Right lobe of liver (tissue), 6 donors: ENCODE measurements at places on chromosomes 1 and 21. TPM values are rescaled to one million over a fixed set of nuclear protein-coding genes. Genes with fewer than 3 reads are reported as not detected.

OR2T2 gene
- not detected for total RNA-seq

MRPL39 gene
- total RNA-seq: 19.8 TPM

C8B gene
- 573 TPM for total RNA-seq

FCRL6 gene
- total RNA-seq: not detected

CYP4Z1 gene
- not detected for total RNA-seq

KCNE2 gene
- total RNA-seq: not detected

SHISAL2A gene
- total RNA-seq: not detected

AADACL4 gene
- total RNA-seq: not detected

COL24A1 gene
- total RNA-seq: not detected

KRTAP13-2 gene
- total RNA-seq: not detected

ASTN1 gene
- total RNA-seq: 0.09 TPM

ADGRL4 gene
- total RNA-seq: 7.8 TPM

HFM1 gene
- total RNA-seq: 0.35 TPM

- no peak for DNase-seq
Observed at GRCh38 chr21:14075346-14076142, 135.2 kb downstream of the LIPI start.

GRCh38 chr1:175307160-175307559, 114.6 kb upstream of the KIAA0040 start:
- DNase-seq: no peak

DNA sequence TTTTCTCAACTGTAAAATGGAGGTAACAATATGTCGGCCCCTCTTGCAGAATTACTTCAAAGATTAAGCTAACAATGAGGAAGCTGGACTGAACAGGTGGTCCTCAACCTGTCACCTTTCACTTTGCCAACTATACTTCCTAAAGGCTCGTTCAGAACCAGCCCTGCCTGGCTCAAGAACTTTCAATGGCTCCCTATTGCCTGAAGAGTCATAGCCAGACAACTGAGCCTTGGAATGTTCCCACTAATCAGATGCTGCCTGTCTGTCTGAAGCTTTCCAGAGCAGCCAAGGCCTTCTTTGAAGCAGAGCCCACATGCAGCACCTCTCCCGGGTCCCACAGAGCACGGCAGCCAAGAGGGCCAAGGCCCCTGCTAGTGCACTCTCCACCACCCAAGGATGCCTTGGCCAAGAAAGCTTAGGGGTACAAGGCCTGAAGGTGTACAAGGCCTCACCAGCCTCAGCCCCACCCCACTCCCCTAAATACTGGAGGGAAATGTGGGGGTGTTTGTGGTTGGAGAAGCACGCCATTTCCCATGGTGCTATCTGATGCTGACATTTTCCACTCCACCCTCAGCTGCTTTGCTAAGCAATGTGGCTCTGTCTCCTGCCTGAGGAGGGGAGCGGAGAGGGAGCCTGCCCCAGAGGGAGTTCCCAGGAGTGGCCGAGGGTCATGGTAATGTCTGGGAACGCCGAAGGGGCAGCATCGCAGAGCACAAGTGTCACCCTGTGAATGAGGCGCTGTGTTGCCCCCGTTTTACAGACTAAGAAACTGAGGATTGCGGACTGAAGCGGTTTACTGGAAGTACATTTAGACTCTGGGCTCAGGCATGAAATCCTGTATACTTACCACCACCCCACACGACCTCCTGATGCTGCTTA, 8.2 kb upstream of the LAPTM5 start:
- no peak for DNase-seq

DNA sequence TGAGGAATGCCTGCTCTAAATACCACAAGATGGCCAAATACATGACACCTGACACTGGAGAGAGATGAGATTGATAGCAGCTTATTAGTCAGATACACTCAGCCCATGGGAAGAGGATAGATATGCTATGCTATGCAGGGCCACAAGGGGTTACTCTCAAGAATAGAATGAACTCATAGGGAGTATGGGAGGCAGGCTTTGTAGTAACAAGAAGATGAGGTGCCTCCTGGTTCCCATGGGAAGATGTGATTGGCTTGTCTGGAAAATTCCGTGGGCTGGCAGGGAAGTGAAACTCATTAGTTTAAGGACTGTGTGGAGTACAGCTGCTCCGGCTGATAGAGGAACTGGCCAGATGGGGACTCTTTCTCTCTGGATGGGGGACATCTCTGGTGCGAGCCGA, 16.5 kb downstream of the CCDC30 start:
- DNase-seq: no peak

DNA sequence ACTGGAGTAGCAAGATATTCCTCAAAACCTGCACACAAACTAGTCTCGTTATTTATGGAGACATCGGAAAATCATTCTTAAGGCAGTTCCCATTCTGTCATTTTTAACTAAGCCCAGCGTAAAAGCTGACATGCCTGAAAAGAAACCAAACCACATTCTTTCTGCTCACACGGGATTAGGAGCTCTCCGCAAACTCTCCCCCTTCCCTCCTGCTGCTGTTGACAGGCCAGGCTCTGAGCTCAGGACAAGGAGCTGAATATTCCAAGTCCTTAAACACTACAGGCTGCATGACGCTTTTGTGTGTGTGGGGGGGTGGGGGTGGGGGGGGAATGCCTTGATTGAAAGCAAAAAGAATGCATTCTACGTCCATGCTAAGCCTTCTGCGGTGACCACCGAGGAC, 5.2 kb downstream of the OLIG1 start:
- DNase-seq: no peak

GRCh38 chr1:158007667-158008386, 14.4 kb downstream of the KIRREL1 start:
- DNase-seq: no peak

DNA sequence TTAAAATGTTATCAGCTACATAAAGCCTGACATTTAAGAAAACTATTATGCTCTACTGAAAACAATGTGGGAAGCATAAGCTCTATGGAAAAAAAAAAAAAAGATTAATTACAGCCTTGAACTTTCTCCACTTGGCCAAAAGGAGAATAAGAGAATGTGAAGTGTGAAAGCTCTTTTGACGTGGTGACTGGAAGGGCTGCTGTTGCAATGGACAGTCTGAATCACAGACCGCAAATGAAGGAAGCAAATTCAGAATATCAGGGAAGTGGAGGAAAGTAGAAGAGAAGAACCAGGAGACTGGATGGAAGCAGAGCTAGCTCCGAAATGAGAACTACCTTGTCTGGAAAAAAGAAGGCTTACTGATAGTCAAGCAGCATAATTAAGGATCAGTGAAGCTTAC, 106.8 kb downstream of the AK5 start:
- no peak for DNase-seq

GRCh38 chr1:76949503-76949902, 82.2 kb downstream of the ST6GALNAC5 start:
- no peak for DNase-seq

GRCh38 chr21:37193006-37193405, 74.1 kb downstream of the VPS26C start:
- DNase-seq: no peak

GRCh38 chr21:23455676-23456075, 2151.6 kb downstream of the MRPL39 start:
- DNase-seq: no peak

- DNase-seq: no peak
Observed at GRCh38 chr1:97621955-97622354, 298.9 kb downstream of the DPYD start.

DNA sequence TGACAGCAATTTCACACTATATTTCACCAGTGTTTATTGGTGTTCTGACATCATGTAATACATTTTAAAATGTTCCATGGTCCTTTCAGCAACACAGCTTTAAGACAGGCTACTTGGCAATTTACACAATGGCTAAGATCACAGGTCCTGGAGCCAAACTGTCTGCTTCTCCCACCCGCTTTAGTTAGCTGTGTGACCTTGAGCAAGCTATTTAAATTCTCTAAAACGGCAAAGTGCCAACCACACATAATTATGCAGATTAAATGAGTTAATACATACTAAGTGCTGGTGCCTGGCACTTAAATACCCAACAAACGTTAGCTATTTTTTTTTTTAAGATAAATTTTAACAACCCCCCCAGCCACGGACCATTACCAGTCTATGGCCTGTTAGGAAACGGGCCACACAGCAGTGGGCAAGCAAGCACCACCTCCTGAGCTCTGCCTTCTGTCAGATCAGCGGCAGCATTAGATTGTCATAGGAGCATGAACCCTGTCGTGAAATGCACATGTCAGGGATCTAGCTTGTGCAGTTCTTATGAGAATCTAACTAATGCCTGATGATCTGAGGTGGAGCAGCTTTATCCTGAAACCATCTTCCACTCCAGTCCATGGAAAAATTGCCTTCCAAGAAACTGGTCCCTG, 26.9 kb downstream of the SOD1 start:
- no peak for DNase-seq

GRCh38 chr1:28804071-28804470, 7.9 kb upstream of the OPRD1 start:
- DNase-seq: no peak

GRCh38 chr1:156401681-156402081, 32.7 kb downstream of the RHBG start:
- DNase-seq: no peak

- no peak for DNase-seq
Observed at GRCh38 chr1:196309386-196309785, 298.9 kb downstream of the KCNT2 start.

DNA sequence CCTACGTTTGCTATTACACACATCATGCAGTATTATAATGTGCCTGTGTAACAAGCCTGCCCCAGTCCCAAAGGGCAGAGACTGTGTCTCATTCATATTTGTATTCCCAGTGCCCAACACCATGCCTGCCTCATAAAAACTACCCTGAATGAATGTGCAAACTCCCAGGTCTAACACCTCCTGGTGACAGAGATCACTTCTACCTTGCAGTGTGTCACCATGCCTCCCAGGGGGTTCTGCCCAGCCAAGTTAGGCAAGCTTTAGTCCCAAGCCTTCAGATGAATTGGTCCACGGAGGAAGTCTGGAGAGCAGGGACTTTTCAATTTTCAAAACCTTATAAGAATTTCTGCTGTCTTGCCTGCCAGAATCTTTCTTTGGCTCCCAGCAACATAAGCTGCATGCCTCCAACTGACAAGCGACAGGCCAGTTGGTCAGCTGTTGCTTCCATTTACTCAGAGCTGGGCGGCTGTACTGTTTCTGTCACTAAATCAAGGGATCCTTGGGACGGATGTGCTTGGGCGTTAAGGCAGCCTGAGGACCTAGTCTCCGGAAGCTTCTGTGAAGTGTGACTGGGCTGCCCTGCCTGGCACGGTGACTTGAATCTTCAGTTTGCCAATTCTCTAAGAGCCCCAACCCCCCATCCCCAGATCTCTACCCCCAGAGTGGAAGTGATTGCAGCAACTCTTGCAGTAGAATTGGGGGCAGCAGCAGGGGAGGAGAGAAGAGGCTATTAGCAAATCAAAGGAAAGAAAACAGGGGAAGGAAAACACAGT, 1.2 kb downstream of the RXRG start:
- DNase-seq: no peak

- DNase-seq: no peak
Observed at GRCh38 chr1:79302380-79302930, 295.9 kb upstream of the ADGRL4 start.

DNA sequence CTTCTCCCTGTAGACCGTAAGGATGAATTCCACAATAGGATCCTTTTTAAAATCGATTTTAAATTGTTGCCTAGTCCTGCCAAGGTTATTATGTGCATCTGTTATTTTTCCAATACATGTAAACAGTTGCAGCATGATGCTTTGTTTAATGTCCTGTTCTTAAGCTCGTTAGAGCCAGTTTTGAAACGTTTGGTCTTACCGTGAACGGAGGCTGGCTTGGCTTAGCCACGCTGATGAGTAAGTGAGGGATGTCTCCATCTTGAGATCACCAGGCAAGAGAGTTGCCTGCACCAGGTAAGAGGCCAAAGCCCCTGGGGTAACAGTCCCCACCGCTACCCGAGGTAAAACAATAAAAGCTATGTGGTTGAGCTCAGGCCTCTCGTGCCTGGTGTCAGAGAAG, 17.3 kb downstream of the CSTB start:
- no peak for DNase-seq

- DNase-seq: no peak
Observed at GRCh38 chr21:37877171-37877570, 39.1 kb downstream of the KCNJ6 start.

- DNase-seq: no peak
Observed at GRCh38 chr1:48674641-48675040, 102.0 kb downstream of the BEND5 start.

- no peak for DNase-seq
Observed at GRCh38 chr1:60066001-60066400, 7.6 kb downstream of the C1orf87 start.

- no peak for DNase-seq
Observed at GRCh38 chr1:209937996-209938959, at the start of gene SYT14. TSS of gene SYT14 (plus strand) at chr1:209938217. CDS start at chr1:209938265, 48 bp downstream.

DNA sequence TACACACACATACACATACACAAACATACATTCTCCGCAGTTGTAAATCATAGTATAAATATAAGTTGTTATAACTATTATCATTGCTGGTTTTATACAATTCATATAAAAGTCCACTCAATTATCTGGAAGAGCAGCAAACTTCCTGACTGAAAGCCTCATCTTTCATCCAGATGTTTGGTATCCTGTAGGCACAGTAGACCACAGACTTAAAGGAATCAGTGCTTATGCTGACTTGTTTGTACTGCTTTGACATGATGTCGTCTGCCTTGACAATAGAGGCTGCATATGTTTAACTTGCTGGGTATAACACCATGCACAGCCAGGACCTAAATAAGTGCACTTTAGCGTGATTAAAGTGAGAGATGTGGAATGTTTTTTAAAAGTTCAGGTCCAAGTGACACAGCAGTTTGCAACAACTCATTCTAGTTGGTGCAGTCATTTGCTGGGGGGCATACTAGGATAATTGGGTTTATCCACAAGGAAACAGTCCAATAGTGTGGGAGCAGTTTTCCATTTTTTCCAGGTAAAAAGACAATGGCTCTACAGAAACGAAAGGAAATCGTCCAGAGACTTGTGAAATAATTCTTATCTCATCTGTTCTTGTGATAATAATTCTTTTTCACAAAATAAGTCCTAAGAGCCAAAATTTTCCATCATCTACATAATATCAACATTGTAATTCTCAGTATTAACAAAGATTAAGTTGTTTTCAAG, 110.3 kb upstream of the TSPAN2 start:
- no peak for DNase-seq

DNA sequence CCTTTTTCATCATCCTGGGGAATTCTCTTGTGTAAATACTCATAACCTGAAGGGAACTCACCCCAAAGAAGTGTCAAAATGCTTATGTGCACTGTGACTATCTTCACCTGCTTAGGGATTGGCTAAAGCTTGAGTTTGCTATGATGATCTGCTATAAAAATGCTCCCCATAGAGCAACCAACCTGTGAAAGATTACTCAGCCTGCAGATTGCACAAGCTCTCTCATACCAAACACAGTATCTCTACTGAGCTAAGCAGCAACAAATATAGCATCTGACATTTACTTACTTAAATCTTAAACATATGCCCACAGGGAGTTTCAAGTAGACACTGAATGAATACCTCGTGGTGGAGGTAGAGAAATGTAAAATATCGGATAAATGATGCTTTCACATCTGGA, 725.8 kb downstream of the MRPL39 start:
- DNase-seq: no peak
